ENCODE measurements at places on chromosomes 16 and 17.

DNA sequence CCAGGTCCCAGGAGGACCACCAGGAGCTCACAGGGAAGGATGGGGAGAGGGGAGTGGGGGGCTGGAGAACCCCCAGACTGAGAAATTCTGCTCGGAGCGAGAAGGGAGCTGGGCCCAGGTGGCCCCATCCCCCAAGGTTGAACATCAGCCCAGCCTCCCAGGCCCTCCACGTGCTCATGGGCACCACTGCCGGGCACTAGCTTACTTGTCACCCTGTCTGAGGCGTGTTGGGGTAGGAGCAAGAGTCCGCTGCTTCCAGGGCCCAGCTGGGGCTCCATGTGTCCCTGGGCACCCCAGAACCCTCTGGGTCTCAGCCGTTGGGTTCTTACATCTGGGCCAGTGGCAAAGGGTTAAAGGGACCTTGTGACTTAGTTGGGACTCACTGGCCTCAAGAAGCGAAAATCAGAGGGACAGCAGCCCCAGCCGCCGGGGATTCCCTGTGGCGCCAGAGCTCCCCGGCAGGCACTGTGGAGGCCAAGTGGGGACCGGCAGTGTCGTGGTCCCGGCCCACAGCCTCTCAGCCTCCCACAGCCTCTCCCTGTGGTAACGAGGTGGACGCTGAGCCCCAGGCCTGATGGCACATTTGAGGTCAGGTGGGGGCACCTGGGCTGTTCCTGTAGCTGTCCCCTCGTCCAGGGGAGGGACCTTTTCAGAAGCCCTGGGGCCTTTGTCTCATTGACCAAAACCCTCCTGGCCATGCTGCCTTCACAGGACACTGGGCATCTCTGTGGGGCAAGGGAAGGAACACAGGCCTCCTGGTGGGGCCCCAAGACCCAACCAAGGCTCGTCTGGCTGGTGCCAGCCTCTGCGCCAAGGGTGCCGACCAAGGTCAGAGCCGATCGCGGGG is 33.7 kb upstream of the CDH15 start:
- no peak for DNase-seq

GRCh38 chr17:48903401-48903800 is 4.8 kb upstream of the UBE2Z start:
- no peak for DNase-seq

- no peak for DNase-seq
These were observed 18.3 kb upstream of the HAS3 start for GRCh38 chr16:69087161-69087581.

DNA sequence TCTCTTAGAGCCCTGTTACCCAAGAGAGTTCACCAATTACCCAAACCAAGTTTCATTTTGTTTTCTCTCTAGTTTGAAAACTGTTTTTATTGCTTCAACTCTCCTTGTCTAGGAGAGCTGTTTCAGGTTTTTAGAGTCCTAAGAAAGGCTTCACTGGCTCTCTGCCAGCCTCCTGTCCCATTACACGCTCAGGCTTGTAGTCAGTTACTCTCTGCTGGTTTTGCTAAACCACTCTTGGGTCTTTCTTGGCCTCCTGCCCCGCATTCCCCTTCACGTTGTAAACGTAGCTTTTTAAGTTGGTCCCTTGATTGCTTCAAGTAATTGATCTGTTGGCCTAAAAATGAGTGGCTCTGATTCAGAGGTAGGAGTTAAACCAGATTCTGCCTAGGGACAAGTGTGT is 529.1 kb downstream of the MAF start:
- DNase-seq: no peak

DNA sequence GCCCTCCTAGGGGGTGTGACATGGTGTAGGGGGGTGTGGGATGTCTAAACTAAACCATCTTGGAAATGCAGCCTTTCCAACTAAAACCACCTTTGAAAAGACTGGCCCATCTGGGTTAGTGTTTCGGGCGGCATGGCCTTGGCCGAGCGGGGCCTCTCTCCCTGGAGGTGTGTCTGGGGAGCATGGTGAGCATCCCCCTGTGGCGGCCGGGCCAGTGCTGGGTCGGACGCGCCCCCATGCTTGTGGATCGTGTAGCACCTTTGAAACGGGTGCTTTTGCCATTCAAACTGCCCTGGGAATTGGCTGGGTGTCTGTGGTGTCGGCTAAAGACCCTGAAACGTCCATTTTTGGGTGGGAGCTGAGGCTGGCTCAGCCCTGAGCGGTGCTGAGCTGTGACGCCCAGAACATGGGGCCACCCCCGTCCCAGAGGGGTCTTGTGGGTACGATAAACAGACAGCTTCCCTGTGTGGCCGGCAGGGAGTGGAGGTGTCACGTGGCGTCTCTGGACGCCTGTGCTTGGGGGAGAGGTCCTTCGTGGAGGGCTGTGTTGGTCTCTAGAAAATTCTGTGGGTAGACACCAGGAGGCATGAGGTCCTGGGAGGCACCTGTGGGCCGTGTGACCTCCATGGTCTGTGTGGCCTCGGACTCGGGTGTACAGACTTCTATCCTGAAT is 6.3 kb downstream of the METRNL start:
- DNase-seq: no peak

All from amygdala (tissue), 56 donors.